Stimulated activated CD4-positive, alpha-beta T cell treated with anti-CD3 and anti-CD28 coated beads, TNF-alpha, amount 100 ng/mL, for 4 hours (primary cell): ENCODE measurements at places on chromosomes 5 and 9.

DNA sequence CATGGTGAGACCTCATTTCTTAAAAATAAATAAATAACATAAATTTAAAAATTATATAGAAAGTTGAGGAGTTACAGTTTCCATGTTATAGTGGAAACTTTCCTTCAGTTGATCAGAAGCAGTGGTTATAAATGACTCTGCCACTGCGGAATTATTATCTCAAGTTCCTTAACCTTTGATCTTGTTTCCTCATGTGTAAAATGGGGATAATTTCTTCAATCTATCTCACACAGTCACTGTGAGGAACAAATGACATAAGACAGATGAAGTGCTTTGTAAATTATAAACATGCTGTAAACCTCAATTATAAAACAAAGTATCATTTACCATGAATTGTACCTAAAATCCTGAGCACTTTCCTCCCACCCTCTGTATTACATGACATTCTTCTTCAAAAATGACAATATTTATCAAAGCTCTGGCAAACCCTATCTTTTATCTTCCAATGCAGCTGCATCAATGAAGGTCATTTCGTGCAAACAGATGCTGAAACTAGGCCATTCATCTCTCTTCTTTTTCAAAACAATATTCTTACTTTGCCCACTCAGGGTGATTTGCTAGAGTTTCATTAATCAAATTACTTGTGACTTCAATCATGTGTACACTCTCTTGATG, 46.8 kb downstream of the TMEM245 start:
- DNase-seq = no peak

DNA sequence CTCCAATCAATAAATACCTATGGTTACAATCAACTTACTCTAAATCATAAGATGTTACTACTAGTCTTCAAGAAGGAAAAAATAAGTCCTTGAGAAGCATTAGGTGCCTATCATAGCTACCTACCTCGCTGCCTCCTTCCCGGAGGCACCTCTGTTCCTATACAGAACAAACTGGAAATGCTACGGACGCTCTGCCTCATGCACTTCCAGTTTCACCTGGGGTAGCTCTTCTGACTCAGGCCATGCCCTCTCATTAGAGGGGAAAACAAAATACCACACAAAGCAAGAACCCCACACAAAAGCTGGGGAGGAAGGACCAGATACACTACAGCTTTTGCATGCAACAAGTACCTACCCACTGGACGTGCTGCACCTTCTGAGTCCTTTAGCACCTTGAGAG, 12.4 kb downstream of the SPRY4 start:
- no peak for DNase-seq

- DNase-seq = no peak
Observed at GRCh38 chr9:132078699-132079356, 839 bp downstream of the MED27 start.

- DNase-seq = no peak
Observed at GRCh38 chr5:103218164-103218563, 40.4 kb upstream of the MACIR start.

DNA sequence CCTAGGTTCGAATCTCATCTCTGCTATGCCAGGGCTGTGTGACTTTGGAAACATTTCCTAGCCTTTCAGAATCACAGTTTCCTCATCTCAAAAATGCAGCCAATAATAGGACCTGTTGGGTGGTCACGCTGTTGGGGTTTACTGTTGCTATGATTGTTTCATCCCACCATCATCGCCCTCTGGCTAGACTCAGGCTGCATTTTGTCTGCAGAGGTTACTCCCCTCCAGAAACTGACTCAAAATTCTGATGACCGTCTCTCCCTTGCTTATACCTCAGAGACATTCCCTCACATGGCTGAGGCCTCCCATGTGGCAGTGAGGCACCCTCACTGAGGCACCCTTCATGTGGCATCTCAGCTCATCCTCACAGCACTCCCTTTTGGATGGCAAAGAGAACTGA, 61.6 kb downstream of the COL27A1 start:
- DNase-seq = no peak

GRCh38 chr9:106976772-106977171, 113.8 kb downstream of the ZNF462 start:
- DNase-seq = no peak

GRCh38 chr5:12885018-12885417, 980.8 kb upstream of the CTNND2 start:
- DNase-seq = no peak

DNA sequence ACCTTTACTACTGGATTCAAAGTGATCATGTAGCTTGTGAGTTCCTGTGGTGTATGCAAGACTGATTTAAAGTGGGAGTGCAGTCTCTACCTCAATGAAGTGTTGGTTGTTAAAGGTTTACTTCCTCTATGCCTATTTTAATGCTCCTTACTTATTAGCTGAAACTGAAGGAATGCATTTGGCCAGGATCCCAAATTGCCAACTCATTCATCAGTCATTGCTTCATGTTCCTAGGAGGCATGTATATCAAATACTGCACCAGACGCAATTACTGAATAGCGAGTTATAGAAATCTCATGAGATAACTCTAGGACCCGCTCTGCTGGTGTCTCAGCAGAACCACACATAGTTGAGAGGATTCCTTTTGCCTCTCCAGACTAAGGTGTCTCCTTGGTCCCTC, 143.0 kb upstream of the RPS23 start:
- DNase-seq = no peak

GRCh38 chr9:17330097-17330496, 195.3 kb downstream of the CNTLN start:
- DNase-seq = no peak

DNA sequence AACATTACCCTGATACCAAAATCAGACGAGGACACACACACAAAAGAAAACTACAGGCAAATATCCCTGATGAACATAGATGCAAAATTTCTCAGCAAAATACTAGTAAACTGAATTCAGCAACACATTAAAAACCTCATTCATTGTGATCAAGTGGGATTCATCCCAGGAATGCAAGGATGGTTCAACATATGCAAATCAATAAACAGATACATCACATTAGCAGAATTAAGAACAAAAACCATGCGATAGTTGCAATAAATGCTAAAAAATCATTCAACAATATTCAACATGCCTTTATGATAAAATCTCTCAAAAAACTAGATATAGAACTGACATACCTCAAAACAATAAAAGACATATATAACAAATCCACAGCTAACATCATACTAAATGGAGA, 36.9 kb upstream of the TNPO1 start:
- DNase-seq = no peak

DNA sequence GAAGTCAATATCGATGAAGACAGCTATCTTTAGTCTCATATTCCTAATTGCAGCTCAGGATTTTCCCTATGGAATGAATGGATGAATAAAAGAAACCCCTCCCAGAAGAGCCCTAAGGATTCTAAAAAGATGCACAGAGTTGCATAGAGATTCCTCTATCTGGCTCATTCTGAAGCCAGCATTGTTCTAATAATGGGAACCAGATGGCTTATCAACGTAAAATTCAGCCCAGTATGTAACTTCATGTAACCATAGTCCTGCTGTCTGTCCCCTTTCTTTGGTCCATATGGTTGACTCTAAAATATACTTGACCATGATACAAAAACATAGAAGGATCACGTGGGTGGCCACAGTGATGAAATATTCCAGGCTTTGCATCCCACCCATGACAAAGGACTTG, 508.6 kb downstream of the RASEF start:
- no peak for DNase-seq

GRCh38 chr5:112846556-112846955, 14.5 kb upstream of the SRP19 start:
- DNase-seq = no peak
